Activated gamma-delta T cell treated with anti-CD3 and anti-CD28 coated beads, Interleukin-2, amount 50 U/mL, for 16 hours (primary cell): ENCODE measurements at places on chromosomes 3 and 15.

GRCh38 chr15:60222404-60222803 lies 175.4 kb downstream of the ANXA2 start:
- DNase-seq: no peak

DNA sequence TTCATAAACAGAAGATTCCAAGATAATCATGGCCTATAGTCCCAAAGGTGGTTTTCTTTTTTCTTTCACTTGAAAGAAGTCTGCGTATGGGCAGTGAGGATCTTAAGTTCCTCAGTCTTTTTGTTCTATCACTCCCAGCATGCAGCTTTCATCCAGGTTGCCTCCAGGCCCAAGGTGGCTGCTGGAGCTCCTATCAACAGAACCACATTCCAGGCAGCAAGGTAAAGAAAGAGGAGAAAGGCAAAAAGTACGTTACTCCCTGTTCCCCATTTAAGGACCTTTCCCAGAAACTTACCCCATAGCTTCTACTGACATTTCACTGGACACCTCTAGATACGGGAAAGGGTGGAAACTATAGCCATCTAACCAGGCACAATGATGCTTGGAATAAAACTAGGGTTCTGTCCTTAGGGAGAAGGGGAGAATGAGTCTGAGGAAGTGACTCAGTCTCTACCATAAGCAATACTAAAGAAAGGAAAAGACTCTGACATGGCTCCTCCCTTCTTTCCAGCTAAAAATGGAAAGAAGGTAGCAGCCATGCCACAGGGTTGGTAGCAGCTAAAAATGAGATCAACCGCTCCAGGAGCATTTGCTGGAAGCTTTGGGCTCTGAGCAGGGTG lies 313.9 kb upstream of the NR2E3 start:
- no peak for DNase-seq

DNA sequence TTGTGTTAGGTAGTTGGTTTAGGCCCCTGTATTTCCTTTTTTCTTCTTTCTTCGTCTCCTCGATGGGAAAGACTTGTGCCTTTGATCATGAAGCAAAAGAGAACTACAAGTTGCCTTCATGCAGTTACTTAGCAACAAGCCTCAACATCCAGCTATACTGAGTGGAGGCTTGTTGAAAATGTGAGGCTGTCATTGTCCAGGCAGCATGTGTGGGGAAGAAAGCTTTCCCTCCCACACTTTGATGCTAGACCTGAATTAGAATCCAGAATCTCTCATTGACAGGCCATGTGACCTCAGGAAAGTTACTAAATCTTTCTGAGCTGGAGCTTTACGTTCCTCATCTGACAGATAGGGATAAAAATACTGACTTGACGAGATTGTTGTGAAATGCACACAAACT lies 23.7 kb downstream of the IFT122 start:
- no peak for DNase-seq

GRCh38 chr3:151227266-151227806 lies 24.3 kb upstream of the GPR171 start:
- no peak for DNase-seq

DNA sequence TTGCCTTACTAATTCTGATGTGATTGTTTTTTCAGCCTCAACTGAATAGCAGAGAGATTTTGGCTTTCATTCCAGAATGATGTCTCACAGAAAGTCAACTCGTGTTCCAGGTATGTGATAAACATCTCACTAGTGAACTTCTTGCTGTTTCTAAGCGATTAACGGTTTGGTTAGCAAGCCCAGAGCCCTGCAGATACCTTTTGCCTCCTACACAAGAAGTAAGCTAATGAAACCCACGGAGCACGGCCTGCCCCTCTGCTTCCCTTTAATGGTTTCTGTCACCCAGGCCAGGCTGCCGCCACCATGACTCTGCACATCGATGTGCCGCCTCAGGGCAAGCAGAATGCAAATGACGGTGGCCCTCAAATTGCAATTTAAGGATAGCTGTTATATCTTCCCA lies 155.9 kb upstream of the ICE2 start:
- DNase-seq: no peak

DNA sequence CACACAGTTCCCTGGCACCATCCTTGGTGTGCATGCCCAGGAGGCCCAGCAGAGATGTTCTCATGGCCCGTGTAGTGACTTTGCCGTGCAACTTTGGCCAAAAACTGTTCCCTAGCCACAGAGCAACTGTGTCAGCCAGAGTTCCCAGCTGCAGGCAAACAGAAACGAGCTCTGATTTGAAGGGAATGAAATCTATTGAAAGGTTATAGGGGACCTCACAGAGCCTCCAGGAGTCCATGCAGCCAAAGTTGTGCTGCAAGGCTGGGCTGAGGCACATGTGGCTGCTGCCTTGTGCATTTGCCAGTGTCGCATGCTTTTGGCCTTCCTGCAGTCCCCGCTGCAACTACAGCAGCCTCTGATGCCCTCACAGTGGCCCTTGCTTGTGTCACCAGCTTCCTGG lies 70.5 kb downstream of the PLXNA1 start:
- DNase-seq: no peak

GRCh38 chr15:27514526-27514925 lies 543.5 kb downstream of the GABRG3 start:
- DNase-seq: no peak

GRCh38 chr3:175233957-175234940 lies 375.1 kb downstream of the NAALADL2 start:
- DNase-seq: no peak

- DNase-seq: no peak
Measured at GRCh38 chr3:71101626-71102025, 481.9 kb downstream of the FOXP1 start.

DNA sequence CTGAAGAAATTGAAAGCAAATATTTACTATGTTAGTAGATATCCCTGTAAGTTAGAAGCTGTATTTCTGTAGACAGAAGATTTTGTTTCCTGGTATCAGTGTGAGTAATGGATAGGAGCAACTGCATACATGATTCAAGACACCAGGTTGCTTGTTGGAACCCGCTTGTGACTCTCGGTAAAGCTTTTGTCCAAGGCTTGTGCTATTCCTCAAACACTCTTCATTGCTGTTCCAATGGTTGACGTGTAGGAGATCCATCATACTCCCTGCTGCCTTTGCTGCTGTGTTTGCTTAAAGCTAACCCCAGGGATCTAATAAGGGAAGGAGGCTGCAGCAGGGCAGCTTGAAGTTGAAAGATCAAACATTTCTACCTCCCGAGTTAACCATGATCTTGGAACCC lies 160.1 kb downstream of the RSRC1 start:
- DNase-seq: no peak

- no peak for DNase-seq
Measured at GRCh38 chr3:113128386-113129015, 82.9 kb upstream of the BOC start.

DNA sequence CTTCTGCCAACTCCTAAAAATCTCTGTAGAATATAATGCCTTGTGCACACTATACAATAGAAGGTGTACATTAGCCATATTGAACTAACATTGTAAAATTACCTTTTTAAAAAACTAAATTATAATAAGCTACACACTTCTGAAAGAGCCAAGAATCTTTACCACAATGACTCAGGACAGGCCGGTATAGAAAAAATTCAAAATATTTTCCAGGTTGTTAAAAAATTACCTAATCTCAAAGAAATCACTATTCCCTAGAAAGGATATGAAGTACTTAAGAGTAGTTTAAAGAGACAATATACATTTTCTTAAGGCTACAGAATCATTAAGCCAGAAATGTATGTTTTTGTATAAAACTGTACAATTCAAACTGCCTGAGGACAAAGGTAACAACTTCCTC lies 48.5 kb downstream of the TJP1 start:
- no peak for DNase-seq

GRCh38 chr3:13041113-13041776 lies 32.0 kb downstream of the IQSEC1 start:
- no peak for DNase-seq

GRCh38 chr15:35912196-35912595 lies 366.2 kb upstream of the DPH6 start:
- DNase-seq: no peak

DNA sequence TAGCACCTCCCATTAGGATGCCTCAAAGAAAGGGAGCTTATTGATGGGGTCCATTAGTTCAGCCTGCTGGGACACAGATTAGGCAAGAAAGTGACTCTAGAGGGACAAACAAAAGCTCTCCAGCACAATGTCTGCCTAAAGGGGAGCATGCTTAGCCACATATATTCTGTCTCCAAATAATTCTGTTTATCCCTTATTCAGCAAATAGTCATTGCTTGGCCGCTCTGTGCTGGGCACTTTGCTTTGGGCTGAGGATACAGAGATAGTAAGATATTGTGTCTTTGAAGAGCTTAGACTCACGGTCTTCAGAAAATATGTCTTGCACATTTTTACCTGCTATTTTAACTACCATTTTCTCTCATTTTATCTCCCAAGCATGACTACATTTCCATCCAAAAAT lies 159.8 kb downstream of the SYNPR start:
- DNase-seq: no peak

GRCh38 chr3:171028025-171028778 lies 1.7 kb upstream of the SLC2A2 start:
- peak; percentile 1 for DNase-seq

- no peak for DNase-seq
Measured at GRCh38 chr15:92365906-92366305, 27.8 kb upstream of the ST8SIA2 start.

GRCh38 chr3:189305412-189305811 lies 133.6 kb downstream of the TPRG1 start:
- no peak for DNase-seq

DNA sequence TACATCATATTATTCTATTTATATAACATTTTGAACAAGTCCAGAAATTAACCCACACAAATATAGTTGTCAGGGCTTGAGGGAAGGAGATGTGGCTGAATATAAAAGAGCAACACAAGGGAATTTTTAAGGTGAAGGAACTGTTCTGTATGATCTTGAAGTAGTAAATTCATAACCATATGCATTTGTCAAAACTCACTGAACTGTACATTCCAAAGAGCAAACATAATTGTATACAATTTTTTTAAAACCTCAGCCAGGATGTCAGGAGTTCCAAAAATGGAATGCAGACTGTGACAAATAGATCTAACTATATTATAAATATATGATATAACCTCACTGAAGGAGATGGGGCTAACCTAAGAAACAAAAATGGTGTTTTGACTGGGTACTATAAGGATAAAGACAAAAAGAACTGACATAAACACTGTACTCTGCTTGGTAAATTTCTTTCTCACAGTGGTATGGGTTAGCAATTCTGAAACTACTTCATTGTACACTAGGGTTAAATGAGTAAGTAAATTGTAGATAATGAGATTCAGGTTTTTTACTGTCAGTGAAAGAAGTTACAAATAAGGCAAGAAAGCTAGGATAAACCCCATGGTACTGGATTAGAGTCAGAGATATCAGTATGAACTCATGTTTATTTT lies 14.4 kb downstream of the GOLGB1 start:
- DNase-seq: no peak

DNA sequence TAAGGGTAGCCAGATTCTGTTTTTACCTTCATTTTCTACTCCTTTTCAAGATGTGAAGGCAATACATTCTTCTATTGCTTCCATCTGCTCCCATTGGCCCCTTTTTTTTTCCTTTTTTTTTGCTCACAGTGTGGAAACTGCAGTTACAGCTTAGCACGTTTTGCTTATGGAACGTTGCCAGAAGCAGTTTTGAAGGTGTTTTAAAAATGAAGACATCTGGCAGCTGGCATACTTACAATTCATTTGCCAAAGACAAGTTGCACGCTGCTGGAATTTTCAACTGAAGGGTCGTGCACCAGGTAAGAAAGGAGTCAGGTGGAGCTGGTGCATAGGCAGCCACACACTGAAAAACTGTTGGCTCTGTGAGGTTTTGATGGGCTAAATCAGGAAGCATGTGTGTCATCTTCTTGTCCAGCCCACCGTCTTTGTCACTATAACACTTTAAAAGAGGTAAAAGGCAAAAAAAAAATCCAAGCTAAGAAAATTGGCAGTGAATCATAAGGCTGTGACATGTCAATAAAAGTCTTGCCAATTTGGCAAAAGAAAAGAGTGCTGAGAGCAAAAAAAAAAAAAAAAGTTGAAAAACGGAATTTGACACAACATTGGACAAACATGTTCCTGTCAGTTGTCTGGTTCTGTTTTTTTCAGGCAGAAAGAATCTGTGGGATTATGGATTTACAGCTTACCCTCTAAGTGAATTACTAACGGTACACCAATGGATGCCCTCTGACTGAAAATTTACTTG lies 225.4 kb upstream of the SOX2 start:
- no peak for DNase-seq

DNA sequence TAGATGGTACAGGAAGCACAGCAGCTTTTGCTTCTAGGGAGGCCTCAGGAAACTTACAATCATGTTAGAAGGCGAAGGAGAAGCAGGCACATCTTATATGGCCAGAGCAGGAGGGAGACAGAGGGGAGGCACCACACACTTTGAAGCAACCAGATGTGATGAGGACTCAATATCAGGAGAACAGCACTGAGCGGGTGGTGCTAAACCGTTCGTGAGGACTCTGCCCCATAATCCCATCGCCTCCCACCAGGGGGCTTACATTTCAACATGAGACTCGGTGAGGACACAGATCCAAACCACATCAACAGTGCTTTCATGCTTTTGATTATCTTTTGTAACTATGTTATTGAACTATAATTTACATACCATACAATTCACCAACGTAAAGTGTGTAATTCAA lies 7.6 kb upstream of the TMEM44 start:
- no peak for DNase-seq

DNA sequence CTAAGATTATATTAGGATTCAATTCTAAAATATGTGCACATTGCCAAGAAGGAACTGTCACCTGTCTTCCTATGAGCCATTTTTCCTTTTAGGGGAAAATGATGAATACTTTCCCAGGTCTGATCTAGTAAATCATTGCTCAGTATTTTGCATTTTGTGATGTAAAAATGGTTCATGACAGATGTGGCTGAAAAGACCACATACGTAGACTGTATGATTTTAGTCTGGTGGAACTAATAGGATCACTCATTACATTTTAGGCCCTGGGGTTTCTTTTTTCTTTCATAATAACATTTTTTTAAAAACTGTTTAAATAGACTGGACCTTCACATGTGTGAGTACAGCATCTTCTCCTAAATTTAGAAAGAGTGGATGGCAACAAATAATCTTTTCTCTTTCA lies 201.7 kb upstream of the MLF1 start:
- no peak for DNase-seq

DNA sequence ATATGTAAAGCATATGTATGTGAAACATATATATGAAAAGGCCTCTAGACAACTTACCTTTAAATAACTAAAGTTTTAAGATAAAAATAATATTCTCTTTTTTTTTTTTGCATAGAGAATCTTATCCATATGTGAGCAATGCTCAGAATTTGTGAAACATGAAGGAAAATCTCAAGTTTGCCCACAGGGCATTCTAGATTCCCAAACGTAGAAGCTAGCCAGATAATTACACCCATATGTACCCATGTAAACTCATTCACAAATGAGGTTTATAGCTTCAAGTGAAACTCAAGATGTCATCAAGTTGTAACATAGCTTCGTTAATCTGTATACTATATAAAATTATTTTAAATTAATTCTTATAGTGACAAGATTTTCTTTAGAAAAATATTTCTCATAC lies 537.3 kb upstream of the NR2F2 start:
- DNase-seq: no peak

GRCh38 chr3:72473156-72473555 lies 375.1 kb downstream of the SHQ1 start:
- no peak for DNase-seq
